Stimulated activated CD8-positive, alpha-beta memory T cell treated with anti-CD3 and anti-CD28 coated beads, Interleukin-4, amount 100 ng/mL, for 1 hour (primary cell): ENCODE measurements at places on chromosomes 11 and 22.

GRCh38 chr11:8914661-8915018 lies 3.7 kb downstream of the AKIP1 start:
- no peak for DNase-seq

- no peak for DNase-seq
These were observed 105.8 kb downstream of the UVRAG start for GRCh38 chr11:75920848-75921247.

DNA sequence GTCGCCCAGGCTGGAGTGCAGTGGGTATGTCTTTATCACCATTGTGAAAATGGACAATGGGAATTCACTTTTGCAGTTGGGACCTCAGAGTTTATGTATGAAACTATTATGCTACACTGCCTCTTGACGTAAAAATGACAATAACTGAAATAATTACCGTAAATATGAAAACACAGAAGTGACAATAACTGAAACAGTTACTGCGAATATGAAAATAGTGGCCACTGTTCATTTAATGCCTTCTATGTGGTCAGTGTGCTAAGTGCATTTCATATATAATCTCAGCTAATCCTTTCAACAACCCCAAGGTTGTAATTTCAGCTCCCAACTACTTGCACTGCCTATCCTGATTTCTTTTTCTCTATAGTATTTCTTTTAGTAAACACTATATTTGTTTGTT lies 5.9 kb upstream of the RTCB start:
- DNase-seq: no peak

- no peak for DNase-seq
These were observed 89.9 kb downstream of the FAT3 start for GRCh38 chr11:92314499-92314898.

DNA sequence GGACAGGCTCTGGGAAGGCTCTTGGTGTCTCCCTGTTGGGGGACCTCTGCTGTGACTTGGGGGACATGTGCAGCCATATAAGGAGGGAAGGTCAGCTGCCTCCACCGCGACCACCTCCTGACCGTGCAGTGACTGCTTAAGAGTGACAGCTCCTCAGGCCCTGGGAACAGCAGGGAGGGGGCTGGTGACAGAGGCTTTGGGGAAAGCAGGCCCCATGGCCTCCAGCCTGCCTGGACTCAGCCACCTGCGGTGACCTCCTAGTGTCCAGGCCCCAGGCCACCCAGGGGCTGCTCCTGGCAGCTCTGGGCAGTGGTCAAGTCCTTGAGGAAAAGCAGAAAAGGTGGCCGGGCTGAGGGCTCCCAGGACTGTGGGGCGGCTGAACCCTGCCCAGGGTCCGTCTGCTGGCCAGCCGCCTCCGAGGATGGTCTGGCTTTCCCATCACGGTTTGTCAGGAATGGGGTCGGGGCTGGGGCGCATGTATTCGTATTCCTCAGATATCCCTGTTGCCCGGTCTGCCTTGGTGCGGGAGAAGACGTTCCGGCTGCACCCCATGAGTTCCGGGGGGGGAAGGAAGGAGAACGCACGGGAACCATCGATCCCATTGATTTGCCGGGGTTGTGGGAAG lies 96.8 kb downstream of the WNT7B start:
- DNase-seq: no peak

- DNase-seq: no peak
These were observed 4.2 kb downstream of the TST start for GRCh38 chr22:37014835-37015586.

DNA sequence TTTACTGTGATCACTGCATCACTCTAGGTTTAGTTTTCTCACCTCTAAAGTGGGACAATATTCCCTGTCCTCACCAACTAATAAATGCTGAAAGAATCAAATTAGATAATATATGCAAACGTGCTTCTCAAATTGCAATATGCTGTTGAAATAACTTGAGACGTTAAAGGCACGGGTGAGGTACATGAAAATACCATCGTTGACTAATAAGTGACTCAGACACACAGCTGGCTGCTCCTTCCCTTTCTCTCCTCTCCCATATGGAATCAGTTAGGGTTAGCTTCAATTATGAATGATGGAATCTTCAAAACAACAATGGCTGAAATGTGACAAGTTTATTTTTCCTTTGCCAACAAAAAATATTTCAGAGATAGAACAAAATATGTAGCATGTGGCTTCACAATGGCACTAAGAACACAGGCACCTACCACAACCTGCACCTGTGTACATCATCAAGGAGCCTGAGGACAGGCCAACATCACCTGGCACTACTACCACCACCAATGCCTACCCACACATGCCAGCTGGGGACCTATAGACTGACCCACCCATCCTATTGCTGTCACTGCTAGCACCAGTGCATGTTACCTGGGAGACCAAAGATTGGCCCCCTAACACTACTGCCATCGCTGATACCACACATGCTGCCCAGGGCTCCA lies 13.7 kb downstream of the GDPD4 start:
- no peak for DNase-seq

DNA sequence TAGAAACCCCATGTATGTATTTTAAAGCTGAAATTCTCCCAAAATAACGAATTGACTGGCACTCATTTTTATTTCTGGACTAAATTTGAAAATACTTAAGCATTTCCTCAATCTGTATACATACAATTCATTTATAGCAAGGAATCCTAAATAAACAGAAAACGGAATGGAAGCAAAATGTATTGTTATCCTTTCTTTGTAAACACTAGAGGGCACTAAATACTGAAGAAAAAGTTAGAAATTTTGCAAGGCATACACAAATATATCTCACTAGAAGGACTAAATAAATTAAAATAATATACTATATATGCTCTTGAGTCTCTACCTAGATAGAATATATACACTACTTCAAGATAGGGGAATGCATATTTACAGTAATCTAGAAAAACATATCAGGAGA lies 23.1 kb upstream of the ANO5 start:
- DNase-seq: no peak

DNA sequence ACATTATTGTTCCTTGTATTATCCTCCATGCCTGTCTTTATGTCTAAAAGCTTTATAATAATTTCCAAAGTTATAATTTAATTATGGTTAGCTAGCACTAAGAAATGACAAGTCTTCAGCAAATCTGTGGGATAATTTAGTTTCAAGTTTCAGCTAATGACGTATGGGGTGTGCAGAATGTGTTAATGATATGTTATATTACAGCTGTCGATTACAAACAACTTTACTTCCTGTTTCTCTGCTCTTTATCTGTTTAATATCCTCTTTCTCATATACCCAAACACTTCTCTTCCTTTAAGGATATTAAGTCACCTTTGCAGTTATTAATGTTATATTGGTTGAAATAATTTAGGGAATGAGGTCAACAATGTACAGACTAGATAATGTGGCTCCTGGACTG lies 161.8 kb downstream of the CASP12 start:
- DNase-seq: no peak

DNA sequence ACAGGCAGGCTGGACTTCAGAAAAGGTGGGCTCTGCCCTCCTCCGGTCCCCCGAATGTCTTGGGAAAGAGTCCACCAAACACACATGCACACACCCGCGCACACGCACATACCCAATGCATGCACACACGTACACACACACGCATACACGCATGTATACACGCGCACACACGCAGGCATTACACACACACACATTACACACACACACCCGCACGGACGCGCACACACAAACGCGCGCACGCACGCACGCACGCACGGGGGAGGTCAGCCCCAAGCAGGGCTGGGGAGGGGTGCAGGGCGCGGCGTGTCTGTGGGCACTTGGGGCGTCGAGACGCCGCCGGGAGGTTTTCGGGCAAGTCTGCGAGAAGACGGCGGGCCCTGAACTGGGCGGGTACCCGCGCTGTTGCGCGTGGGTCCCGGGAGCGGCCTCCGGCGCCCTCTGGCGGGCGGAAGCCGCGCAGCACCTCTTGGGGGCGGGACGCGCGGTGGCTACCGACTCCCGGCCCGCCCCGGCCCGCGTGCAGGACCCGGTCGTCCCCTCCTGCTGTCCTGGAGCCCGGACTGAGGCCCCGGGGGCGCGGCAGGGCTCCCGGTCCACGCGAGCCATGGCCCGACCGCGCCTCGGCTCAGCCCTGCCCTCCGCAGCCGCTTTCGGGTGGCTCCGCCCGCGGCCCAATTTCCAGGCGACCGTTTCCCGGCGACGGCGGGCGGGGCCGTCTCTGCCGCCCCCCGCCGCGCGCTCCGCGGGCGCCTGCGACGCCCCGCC lies 3.6 kb downstream of the SEPTIN5 start:
- DNase-seq: peak; percentile 62

GRCh38 chr22:38312261-38312800 lies 4.9 kb downstream of the CSNK1E start:
- DNase-seq: no peak

- no peak for DNase-seq
These were observed 81.3 kb upstream of the CADM1 start for GRCh38 chr11:115585361-115586024.

GRCh38 chr11:10631761-10632160 lies 61.8 kb downstream of the IRAG1 start:
- no peak for DNase-seq

GRCh38 chr11:72333661-72334060 lies 89.7 kb upstream of the PHOX2A start:
- DNase-seq: peak; percentile 1

DNA sequence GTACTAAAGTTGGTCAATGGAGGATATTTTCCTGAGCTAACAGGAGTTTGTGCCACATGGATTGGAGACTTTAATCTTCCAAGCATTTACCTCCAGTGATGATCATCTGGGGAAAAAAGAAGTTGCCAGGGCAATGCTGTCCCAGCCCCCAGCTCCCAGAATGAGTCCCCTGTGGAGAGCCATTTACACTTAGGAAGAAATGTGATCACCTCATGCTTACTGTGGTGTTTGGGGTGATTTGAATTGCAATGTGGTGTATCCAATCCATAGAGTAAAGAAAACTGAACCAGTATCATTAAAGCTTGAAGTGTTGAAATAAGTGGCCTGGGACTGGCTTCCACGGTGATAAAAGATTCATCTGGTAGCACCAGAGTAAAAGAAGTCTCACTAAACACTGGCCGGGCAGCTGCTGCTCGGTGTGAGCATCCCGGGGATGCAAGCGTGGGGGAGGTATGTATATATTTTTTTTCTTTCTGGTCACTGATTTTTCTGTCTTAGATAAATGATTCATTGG lies 117.2 kb upstream of the NTM start:
- DNase-seq: no peak

DNA sequence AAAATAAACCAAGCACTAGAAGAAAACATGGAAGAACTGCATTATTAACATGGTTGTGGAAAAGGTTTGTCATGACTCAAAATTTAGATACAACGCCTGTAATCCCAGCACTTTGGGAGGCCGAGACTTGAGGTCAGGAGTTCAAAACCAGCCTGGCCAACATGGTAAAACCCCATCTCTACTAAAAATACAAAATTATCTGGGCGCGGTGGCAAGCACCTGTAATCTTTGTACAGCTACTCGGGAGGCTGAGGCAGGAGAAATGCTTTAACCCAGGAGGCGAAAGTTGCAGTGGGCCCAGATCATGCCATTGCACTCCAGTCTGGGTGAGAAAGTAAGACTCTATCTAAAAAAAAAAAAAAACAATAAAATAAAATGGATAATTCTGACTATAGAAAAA lies 23.7 kb downstream of the GNB1L start:
- DNase-seq: no peak

- DNase-seq: no peak
These were observed 1.2 kb downstream of the ACRV1 start for GRCh38 chr11:125679397-125679796.

DNA sequence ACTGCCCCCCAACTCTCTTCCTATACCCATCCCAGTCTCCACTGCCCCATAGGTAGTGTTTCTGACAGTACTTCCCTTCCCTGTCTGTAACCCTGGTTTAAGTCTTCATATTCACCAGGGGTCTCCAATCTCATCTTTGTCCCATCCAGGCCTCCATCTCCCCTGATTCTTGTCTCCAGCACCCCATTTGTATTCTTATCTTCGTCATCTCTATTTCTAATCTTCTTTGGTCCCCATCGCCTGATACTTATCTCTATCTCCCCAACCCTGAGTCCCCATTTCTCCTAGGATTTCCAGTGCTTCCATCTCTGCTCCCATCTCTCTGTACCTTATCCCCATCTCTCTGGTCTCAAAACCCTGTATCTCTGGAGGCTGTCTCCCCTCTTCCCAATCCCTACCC lies 1.8 kb downstream of the PHOX2A start:
- DNase-seq: no peak

DNA sequence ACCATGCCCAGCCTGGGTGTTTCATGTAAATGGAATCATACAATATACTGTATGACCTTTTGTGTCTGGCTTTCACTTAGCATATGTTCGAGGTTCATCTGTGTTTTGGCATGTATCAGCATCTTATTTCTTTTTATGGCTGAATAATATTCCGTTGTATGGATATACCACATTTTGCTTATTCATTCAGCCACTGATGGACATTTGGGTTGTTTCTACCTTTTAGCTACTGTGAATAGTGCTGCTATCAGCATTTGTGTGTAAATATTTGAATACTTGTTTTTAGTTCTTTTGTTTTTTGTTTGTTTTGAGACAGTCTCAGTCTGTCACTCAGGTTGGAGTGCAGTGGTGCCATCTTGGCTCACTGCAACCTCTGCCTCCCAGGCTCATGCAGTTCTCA lies 35.7 kb downstream of the KDM2A start:
- no peak for DNase-seq

GRCh38 chr11:18332891-18333290 lies 10.5 kb downstream of the GTF2H1 start:
- DNase-seq: no peak

DNA sequence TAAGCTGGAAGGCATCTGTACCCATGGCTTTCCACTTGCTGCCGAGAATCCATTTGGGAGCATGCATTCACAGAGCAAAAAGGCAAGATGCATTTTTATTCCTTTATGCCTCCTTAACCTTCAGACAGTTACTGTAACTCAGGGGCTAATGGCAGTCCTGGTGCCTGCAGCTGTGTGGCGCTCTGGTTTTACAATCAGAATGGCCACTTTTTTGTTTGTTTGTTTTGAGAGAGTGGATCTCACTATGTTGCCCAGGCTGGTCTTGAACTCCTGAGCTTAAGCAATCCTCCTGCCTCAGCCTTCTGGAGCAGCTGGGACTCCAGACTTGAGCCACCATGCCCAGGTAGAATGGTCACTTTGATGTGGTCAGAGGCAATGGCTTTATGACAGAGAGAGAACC lies 101.8 kb downstream of the NAV2 start:
- no peak for DNase-seq

DNA sequence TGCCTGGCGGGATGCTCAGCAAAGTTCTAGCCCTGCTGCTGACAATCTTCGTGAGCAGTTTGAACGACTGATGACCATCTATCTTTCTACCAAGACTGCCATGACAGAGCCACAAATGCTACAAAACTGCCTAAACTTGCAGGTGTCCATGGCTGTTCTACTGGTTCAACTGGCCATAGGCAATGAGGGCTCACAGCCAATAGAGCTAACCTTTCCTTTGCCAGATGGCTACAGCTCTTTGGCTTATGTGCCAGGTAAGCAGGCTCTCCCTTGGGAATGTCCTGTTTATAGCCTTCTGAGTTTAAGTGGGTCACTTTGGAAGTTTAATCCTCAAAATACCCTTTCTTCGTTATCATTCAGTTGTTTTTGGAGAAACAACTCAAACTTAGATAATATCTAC lies 20.1 kb downstream of the UBE4A start:
- DNase-seq: no peak

- no peak for DNase-seq
These were observed 1.5 kb downstream of the MAP6 start for GRCh38 chr11:75667255-75667830.

GRCh38 chr11:130340671-130341319 lies 26.1 kb upstream of the ZBTB44 start:
- DNase-seq: no peak

GRCh38 chr11:16793511-16793910 lies 55.1 kb downstream of the C11orf58 start:
- DNase-seq: no peak
